RPMI7951 (cell line): ENCODE measurements at places on chromosomes 1 and 21. TPM values are rescaled to one million over a fixed set of nuclear protein-coding genes. Genes with fewer than 3 reads are reported as not detected.

The DNAJC6 gene
- 4.9 and 5.2 TPM in 2 replicates for total RNA-seq

DNA sequence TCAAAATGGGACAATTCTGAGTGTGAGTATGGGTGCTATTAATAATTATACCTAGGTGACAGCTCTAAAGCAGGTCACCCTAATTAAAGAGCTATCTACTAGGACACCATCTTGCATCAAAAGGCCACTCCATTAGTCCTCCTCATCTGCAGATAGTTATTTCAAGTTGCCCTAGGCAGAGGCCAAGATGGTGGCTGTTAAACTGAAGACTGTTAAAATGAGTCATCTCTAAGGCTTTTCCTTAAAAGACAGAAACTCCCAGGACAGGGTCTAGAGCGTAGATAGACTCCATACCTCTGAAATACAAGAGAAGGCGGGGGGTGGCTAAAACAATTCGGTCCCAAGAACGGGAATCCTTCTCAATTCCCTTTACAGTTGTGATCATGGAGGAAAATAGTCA is 4.5 kb upstream of the ZNF697 start:
- DNase-seq: no peak

DNA sequence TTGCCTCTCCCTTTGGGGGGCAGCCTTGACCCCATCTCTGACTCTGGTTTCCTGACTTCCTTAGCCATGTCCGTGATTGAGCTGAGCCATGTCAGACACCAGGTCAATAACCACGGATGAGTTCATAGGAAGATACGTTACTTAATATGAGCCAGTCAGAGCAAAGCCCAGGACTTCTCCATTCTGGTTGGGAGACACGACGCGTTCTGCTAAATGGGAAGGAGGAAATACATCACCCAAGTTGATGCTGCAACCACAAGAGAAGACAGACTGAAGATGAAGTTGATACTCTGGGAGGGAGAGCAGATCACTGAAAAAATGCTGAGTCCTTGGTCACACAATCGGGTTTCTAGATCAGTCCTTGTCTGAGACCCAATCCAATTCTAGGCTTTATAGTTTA is 90.9 kb downstream of the MATN1 start:
- DNase-seq: no peak

DNA sequence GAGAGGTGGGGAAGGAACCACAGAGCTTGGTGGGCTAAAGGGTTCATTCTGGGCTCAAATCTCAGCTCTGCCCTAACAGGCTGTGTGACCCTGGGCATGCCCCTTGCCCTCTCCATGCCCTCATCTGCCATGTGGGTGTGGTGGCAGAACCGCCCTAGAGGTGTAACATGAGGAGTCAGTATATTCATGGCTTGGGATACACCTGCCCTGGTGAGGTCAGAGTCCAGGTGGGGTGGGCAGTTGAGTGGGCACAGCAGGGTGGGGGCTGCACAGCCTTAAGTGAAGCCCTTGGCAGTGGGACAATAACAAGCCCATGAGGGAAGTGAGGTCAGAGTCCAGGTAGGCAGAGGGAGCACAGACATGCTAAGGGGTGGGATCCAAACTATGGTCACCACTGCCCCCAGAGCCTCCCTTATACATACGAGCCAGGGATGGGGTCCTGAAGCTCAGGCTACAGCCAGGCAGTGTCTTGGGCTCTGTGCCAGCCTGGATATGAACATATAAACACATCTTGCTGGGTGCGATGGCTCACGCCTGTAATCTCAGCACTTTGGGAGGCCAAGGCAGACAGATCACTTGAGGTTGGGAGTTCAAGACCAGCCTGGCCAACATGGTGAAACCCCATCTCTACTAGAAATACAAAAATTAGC is 59.0 kb upstream of the EFHD2 start:
- DNase-seq: no peak

DNA sequence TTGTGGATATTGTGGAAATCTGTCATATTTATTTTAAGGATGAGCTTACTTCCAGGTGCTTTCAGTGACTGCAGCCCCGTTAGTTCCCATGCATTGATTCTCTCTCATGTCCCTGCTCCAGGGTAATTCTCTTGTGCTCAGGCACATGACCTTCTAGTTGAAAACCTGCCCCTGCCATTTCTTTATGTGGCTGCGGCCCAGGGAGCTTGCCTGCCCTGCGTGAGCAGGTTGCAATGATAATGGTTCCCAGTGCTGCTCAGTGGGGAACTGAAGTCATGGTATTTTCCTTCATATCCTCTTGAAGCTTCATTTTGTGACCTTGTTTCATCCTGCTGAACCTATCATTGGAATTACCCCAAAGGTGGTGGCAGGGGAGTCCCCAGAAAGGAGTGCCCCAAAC is 229.8 kb downstream of the DISC1 start:
- no peak for DNase-seq

The ASH1L gene
- 14.0 and 19.8 TPM in 2 replicates for total RNA-seq

The ETV3L gene
- not detected in 2 replicates for total RNA-seq

DNA sequence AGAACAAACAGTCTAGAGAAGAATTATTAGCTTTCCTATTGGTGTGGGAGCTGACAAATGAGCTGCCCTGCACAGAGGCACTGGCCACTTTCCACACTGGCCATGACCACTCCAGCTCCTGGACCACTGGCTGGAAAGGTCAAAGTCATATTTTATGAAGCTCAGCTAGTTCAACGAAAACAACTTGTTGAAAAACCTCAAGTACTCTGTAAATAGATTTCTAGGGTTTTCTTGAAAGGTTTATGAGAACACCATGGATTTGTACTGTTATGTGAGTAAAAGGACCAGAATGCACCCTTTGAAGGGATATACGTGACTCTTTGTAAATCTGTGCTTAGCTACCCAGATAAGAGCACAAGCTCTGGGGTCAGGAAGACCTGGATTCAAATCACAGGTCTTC is 54.5 kb upstream of the FGGY start:
- no peak for DNase-seq

- DNase-seq: peak; percentile 56
These were observed 29.6 kb upstream of the RGS16 start for GRCh38 chr1:182633657-182634281.

The SPRR1B gene
- not detected in 2 replicates for total RNA-seq

GRCh38 chr1:240575981-240576662 is 35.8 kb downstream of the GREM2 start:
- DNase-seq: peak; percentile 81
